ENCODE measurements at places on chromosomes 11 and 22. TPM values are rescaled to one million over a fixed set of nuclear protein-coding genes. Genes with fewer than 3 reads are reported as not detected.

- no peak for DNase-seq
Observed at GRCh38 chr22:18976197-18976751, 40.2 kb upstream of the PRODH start.

TNNT3 gene
- total RNA-seq, result 1.5 TPM

- DNase-seq, result no peak
Observed at GRCh38 chr22:33787645-33788456, 132.4 kb downstream of the LARGE1 start.

SLC1A2 gene
- total RNA-seq, result 0.58 TPM

DNA sequence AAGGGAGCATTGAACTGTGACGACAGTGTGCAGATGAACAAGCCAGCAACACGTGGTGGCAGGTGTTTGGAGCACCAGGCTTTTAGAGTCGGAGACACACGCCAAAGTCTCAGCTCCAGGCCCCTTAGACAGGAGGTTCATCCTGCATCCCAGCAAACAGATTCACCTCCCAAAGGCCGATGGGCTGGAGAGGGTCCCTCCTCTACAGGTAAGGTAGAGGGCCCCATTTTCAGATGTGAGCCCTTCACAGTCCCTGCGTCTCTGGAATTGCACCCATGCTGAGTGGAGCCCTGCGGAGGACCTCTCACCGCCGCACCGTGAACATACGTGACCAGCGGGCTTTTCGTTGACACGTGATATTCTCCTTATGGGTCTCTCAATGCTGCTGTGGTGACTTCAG, 109.0 kb upstream of the B3GAT1 start:
- no peak for DNase-seq

DNA sequence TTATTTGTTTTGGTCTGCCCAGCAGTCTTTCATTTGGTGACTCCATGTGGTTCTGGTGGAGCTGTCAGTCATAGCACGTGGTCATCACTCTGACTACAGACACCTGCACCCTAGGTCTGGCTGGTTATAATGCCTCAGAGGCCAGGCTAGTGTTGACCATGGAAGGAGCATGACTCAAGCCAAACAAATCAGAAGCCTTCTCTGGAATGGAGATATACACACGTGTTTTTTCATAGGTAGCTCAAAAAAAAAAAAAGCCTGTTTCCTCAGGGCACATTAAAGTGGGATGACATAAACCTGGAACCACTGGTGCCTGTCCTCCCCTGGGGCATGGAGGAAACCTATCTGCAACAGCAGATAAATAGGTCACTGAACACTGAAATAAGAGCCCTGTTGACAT, 8.1 kb upstream of the PLAAT3 start:
- no peak for DNase-seq

DNA sequence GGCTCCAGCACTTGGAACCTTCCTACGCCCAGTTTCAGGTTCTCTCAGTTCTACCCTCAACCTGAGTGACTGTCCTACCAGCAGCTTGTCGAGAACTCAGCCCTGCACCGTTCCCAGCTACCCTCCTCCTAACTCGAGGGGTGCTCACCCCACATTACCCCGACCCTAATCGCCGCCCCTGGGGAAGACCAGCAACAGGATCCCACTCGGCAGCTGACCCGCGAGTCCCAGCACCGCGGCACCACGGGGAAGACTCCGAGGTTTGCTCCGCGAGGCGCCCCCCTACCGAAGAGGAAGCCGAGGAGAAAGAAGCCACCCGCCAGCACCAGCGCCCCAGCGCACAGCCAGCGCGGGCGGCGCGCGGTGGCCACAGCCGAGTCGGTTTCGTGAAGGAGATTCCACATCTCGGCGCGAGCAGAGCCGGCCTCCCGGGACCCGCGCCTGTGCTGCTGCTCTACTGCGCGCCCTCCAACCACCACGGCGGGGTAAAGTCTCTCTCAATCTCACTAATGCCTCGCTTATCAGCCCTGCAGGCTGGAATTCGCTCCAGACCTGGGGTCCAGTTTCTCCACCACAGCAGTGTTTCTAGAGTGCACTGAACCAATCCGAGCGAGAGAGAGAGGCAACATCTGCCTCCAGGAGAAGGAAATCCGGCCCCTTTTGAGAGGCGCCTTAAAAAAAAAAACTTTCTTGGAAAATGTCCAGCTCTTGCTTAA, at the start of gene FOLH1:
TSS of gene FOLH1 (minus strand) at position 597 of the 716 bp plus-strand sequence. CDS start at position 404, 193 bp downstream.
- DNase-seq, result peak; percentile 66

DNA sequence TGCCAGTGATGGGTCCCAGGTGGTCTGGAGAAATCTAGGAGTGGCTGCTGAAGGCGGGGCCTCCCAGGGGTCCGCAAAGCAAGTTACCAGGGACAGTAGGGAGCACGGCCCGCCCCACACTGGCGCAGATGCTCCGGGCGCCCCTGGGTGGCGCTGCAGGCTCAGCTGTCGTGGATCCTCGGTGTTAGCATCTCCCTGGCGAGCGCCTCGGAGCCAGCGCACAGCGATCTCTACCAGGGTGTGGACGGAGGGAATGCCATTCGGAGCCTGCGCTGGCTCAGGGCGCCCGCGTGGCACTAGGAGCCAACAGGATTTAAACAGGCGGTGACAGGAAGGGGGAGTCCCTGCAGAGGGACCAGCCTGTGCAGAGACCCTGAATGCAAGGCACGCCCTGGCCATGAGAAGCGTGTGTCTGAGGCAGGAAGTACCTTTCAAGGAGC, 20.2 kb downstream of the FADS3 start:
- peak; percentile 63 for DNase-seq

GRCh38 chr11:41177791-41178190, 281.7 kb downstream of the LRRC4C start:
- DNase-seq, result no peak

CBLIF gene
- not detected for total RNA-seq

DNA sequence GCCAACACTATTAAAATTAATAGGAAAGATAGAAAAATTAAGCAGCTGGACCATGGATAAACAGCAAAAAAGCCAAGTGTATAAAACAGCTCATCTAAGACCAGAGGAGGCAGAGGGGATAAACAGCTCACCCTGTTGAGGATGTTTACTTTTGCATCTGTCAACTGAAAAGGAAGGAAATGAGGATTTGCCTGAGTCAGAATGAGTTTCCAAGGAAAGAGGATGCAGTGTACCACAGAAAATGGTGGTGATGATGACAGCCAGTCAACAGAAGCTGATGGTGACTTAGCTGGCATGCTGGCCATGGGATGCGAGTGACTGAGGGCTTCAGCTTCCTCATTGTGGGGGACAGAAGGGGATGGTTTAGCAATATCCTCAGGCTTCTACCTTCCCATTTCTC, 183.5 kb downstream of the KIRREL3 start:
- no peak for DNase-seq

CDC42BPG gene
- total RNA-seq, result 37.1 TPM

VPREB1 gene
- total RNA-seq, result not detected

DNA sequence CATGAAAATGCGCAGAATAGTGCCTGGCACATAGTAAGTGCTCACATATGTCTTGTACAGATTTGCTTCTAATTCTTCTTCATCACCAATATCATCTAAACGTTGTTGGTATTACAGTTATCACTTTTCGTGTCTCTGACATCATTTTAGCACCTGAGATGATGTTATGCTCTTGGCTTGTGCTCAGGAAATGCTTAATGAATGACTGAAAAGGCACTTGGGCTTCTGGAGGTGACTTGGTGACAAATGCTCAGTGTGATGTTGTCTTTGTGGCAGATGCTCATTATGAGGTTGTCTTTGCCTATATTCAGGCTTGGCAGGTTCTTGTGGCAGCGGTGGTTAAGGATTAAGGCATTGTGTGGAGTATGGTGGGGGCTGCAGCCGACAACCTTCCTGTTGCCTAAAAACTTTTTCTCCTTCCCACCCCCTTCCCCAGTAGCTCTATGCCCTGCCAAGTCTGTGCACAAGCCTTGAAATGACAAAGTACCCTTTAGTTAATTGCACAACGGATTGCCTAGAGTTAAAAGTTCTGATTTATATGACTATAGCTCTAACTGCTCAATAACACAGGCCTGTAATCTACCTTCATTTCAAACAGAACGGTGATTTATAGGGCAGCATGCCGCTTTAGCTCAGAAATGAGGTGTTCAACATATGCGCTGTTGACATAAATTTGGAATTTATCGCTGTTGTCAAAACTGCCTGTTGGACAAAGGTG, 82.5 kb downstream of the ZBTB16 start:
- no peak for DNase-seq

DNA sequence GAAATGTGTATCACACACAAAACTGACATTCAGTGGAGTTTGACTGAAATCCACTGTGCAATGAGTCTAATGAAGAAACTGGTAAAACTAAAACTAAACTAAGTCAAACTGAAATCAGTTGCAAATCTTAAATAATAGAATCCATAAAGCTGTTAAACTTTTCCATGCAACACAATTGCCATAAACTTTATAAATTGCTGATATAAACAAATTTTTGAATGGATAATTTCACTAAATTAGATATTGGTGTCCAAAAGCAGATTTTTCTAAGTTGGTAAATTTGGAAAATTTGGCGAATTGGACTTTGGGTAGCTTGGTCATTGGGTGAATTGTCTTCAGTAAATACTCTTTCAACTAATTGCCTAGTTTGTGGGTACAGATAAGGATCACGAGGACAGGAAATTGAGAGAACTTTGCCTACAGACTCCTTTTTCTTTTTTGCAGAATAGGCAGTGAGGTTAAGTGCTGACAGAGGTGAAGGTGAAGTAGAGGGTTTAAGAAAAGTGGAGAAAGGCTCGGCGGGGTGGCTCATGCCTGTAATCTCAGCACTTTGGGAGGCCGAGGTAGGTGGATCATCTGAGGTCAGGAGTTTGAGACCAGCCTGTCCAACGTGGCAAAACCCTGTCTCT, 12.8 kb downstream of the MRPL17 start:
- no peak for DNase-seq

DNA sequence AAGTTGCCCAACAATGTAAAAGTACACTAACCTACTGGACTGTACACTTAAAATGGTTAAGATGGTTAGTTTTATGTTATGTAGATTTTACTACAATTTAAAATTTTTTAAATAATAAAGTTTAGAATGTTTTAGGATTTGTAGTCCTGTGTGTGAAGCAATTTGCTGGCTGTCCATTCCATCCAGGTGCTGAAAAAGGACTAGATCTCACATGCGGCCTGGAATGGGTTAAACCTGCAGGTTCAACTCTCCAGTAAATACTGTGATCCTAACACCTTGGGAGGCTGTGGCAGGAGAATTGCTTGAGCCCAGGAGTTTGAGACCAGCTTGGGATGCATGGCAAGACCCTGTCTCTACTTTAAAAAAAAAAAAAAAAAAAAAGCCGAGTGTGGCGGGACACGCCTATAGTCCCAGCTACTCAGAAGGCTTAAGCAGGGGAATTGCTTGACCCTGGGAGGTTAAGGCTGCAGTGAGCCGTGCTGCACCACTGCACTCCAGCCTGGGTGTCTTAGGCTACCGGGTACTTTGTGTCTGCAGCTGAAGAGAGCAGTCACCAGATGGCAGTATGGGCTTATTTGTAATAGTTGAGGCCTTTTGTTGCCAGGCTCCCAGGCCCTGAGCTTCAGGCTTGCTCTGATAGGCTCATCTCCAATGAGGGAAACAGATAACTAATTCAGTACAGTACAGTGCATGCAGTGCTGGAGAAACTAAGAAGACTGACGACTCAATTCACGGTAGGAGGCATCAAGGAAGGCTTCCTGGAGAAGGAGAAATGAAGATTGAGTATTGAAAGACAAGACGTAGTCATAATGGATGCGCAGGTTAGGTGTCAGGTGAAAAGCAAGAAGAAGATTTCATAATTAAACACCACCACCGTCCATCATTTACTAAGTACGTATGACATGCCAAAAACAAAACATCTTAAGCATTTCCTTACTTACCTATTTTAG, 64.7 kb upstream of the ASPHD2 start:
- peak; percentile 57 for DNase-seq
